ENCODE measurements at places on chromosomes 1 and 21.
A peak's percentile ranks its signal among the peaks of the same experiment; 100 is the strongest.

DNA sequence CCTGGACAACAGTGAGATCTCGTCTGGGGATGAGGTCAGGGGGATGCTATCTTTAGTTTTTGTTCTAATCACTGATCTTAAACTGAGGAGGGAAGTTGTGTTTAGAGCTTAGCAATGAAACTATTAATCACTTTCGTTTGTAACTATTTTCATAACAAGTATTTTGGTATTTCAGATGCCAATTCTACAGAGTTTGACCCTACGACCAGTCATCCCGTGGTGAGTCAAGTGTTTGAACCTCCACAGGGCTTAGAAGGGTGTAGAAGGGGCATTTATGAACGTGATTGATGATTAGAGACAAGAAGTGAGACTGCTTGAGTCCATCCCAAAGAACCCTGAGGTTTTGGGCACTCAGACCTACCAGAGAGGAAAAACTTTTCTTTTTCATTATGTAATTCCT lies 15.6 kb downstream of the SLFNL1 start:
- no peak for DNase-seq

- DNase-seq: no peak
Measured at GRCh38 chr1:38210021-38210894, 163.7 kb upstream of the POU3F1 start.

DNA sequence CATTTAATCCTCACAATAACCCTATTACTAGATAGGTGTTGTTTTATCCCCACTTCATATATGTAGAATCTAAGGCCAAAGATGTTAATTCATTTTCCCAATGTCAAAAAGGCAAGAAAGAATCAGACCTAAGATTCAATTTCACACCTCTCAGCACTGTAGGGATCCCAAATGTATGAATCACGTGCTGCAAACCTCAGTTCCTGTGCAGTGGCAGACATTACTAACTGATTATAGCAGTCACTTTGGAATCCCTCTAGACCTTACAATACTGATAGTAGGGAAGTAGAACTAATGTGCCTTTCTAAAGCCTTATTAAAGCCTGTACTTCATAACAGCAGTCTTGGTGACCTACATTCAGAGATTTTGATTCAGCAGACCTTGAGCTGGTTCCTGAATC lies 2.3 kb downstream of the C1orf87 start:
- no peak for DNase-seq

GRCh38 chr1:17837233-17838030 lies 82.3 kb downstream of the ACTL8 start:
- no peak for DNase-seq

GRCh38 chr1:37793773-37794371 lies at the start of gene MANEAL:
MANEAL (plus strand) TSS chr1:37793847; CDS start chr1:37794183, 336 bp downstream.
- DNase-seq: peak; percentile 84

DNA sequence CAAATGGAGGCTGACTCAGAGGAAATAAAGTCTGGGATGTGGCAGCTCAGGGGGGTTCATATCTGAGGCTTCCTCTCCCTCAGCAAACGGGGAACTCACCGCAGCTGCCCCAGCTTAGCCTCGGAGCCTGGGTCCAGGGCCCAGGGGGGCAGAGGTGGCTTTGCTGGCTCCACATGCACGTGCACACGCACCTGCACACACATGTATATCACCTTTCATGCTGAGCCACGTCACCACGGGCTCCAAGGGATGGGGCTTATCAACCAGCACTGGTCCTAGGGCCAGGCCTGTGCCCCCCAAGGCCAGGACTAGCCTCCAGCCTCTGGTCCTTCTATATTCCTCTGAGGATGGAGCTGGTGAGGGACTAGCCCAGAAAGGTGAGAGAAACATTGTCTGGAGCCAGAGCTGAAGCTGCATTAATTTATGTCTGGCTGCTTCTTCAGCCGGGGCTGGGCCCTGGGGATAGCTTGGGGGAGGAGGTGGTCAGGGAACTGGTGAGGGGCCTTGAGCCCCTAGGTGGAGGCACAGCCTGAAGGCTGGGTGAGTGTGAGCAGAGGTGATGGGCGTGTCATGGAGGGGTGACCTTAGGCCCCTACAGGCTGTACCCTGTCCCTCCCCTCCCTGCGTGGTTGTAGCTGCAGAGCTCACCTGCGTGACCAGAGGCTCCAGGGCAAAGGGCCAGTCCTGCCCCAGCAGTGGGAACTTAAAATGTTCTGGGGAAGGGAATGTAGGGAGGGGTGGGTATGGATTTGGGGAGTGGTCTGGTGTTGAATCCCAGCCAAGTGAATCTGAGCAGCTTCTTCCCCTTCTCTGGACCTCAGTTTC lies 520.8 kb downstream of the PTPRU start:
- DNase-seq: no peak

DNA sequence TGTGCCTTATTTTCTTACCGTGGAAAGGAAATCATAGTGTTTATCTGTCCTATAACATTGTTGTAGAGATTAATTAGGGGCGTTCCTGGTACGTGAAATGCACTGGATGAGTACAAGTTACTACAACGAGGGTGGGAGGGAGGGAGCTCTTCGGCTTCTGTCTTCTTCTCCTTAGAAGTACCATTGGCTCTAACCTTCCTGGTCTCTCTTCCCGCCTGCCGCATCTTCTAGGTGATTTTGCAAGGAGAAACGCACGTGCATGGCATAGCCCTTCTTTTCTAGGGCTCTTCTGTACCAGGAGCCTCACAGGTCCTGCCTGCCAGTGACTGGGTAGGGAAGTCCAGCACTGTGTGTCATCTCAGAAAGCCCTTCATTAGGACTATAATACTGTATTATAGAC lies 16.8 kb downstream of the SH3BP5L start:
- DNase-seq: no peak

DNA sequence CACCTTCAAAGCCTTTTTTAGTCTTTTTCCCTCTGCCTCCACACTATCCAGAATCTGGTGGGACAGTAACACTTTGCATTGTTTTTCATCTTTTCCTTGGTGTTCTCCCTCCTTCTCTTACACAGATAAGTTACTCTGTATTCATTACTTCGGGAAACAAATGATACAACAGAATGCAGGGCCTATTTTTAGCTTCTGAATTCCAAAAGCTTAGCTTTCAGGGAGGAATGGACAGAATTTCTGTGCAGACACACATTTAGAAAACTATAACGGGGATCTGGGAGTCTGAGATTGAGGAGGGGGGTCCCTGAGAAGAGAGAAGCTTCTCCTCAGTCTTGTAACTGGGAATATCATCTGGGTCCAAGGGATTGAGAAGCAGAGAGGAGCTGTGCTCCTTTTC lies 3.5 kb upstream of the STK40 start:
- no peak for DNase-seq

DNA sequence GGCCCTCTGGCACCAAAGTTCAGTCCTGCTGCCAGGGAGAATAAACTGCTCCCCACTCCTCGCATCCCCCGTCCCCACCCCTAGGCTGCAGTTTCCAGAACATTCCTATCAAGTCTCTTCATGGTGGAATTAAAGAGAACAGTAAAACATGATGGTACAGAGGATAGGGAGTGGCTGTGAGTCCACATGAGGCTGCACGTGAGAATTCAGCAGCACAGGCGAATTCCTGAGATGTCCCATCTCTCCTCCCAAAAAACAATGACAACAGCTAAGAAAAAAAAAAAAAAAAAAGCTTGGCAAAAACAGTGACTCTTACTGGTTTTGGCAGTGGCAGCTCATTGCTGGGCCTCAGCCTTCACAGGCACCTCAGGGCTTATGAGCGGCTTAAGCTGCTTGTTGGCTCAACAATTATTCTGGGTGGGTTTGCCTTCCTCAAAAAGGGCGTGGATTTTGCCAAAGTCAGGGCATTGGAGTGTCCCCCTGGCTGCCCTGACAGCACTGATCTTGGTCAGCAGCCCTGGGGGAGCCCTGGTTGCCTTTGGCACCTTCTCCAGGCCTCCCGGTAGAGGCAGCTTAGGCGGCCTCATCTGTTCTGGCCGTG lies 5.7 kb upstream of the IFFO2 start:
- DNase-seq: no peak

DNA sequence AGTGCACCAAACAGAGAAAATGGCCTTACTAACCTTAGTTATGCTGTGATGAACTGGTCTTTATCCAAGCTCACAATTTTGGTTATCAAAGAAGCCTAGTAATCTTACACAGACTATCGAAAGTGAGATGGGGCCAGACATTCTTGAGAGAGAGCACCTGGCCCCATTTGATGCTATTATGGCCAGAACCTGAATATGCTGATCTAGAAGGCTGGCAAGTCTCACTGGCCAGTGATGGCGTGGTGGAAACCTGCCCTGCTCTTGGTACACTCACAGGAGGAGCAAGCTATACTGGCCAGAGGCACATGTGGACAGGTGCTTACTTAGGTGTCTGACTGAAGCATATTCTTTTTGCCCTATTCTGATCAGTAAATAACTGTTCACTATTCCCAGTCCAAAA lies 357.8 kb upstream of the ZRANB2 start:
- no peak for DNase-seq

DNA sequence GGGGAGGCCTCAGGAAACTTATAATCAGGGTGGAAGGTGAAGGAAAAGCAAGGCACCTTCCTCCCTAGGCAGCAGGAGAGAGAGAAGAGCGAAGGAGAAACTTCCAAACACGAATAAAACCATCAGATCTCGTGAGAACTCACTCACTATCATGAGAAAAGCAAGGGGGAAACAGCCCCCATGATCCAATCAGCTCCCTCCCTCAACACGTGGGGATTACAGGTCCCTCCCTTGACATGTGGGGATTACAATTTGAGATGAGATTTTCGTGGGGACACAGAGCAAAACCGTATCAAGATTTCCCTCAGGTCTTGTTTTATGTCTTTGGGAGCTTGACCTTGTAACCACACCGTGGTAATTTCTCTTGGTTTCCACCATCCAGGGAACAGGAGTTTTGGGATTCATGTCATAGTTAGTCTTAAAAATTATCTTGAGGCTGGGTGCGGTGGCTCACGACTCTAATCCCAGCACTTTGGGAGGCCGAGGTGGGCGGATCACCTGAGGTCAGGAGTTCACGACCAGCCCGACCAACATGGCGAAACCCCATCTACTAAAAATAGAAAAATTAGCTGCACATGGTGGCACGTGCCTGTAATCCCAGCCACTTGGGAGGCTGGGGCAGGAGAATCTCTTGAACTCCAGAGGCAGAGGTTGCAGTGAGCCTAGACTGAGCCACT lies 47.2 kb upstream of the NBPF3 start:
- DNase-seq: no peak

DNA sequence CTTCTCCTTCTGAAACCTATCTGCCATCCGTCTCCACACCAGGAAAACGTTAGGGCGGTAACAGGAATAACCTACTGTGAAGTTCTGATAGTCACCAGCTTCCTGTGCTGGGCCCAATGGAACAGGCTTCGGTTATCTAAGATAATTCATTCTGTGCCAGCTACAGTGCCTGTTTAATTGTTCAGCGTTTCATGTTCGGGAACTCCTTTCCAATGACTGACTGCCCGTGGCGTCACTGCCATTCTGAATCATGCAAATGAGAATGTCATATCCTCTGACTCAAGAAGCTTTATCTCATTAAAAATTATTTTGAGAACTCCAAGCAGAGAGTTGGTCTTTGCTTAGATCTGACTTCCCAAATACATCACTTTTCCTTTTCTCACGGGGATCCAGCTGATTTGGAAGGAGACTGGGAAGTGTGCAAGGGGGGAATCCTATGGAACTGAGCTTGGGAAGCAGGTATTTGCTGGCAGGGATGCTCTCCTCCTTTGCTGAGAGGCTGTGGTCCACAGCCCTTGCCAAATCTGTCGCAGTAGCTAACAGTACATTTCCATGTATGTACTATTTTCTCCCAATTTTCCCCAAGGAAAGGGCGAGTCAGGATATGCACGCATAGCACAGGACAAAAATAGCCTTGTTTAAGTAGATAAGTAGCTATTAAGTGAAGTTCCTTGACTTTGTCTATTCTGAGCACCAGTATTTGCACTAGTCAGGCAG lies 358.7 kb downstream of the LTN1 start:
- no peak for DNase-seq

GRCh38 chr1:150971583-150972416 lies 2.8 kb downstream of the CERS2 start:
- peak; percentile 17 for DNase-seq
